Fibroblast of lung (primary cell): ENCODE measurements at places on chromosomes 2 and 18. TPM values are rescaled to one million over a fixed set of nuclear protein-coding genes. Genes with fewer than 3 reads are reported as not detected.
A peak's percentile ranks its signal among the peaks of the same experiment; 100 is the strongest.

The TUBA4B gene
- not detected in 2 replicates for total RNA-seq

DNA sequence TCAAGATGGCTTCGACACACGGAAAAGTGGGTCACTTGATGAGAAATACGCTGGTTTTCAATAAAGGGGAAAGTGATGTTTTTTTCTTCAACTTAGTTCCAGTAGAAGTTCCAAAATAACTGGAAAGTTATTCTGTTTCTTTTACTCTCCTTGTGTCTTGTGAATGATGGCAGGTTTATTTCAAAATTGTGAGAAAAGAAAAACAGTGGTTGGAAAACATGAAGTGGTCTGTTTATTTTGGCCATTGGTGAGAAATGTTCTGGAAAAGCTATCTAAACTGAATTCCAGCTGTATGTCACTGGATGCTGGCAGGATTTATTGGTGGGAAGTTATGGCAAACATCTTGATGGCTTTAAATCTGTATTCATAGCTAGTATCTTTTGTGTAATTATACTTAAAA lies 484.1 kb downstream of the DCC start:
- no peak overlapping the region for H3K27ac ChIP-seq
- DNase-seq: no peak
- H3K4me3 ChIP-seq: no peak overlapping the region
- H3K36me3 ChIP-seq: no peaks in the 10 kb centered on the region
- H3K4me1 ChIP-seq: no peaks in the 10 kb centered on the region

DNA sequence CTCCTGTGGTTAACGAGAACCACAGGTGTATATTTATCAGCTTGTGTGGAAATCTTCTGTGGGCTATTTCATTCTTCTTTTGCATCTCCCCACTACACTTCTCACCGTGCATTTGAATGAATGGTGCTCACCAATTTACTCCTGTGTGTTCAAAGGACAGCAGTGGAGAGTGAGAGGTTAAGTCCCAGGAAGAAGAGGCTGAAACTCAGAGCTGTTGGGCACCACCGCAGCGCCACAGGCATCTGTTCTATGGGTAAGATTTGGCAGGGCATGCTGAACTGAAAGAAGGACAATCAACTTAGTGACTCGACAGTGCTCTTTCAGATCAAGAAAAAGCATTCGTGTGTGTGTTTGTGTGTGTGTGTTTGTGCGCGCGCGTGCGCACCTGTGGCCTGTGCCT lies 297.9 kb upstream of the SIX2 start:
- no peak overlapping the region for H3K27ac ChIP-seq
- H3K4me1 ChIP-seq: no peaks in the 10 kb centered on the region
- DNase-seq: no peak
- H3K27me3 ChIP-seq: peaks cover 20% of the 10 kb centered on the region
- no peaks in the 10 kb centered on the region for H3K36me3 ChIP-seq

DNA sequence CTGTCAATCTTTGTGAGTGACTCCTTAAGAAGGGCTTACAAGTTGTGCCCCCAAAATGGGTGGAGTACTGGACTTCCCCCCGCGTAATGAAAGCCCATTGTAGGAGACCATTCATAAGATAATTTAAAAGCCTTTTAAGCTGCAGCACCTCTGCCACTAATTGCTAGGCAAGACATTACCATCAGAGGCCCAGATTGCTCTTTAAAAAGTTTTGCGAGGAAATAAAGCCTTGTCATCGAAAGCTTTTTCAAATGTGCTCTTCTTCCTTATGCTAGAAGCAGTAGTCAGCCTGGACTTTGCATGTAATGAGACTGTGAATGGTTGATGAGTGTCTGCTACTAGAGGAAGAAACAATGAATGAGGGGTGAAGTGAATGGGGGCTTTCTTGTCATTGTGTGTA lies 345.3 kb upstream of the CDH2 start:
- no peak for DNase-seq
- no peaks in the 10 kb centered on the region for H3K27me3 ChIP-seq
- no peak overlapping the region for H3K27ac ChIP-seq
- no peak overlapping the region for H3K4me3 ChIP-seq
- H3K36me3 ChIP-seq: no peaks in the 10 kb centered on the region

The PLEKHH2 gene
- 14.0 and 15.9 TPM in 2 replicates for total RNA-seq

DNA sequence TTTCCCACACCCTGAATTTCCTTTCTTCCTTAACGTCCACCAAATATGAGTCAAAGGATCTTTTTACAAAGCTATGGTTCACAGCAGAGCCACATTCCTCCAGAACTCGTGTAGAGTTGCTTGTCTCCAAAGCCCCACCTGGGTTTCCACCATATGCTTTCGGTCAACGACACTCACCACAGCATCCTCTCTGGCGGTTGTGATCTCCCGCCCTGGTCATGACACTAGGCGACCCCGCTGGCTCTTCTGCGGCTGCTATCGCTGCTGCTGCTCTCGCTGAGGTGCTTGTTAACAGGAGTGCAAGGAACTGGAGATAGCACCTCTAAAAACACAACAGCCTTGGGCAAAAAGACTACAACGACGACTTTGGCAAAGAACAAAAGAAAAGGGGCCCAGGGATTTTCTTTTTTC lies 340 bp downstream of the SLC40A1 start:
- peaks cover 4% of the 10 kb centered on the region for H3K4me1 ChIP-seq
- H3K4me3 ChIP-seq: peak overlapping the region; percentile 70
- peaks cover 3% of the 10 kb centered on the region for H3K27me3 ChIP-seq
- peak; percentile 26 for DNase-seq

GRCh38 chr2:11941201-11942177 lies 195.1 kb downstream of the LPIN1 start:
- no peaks in the 10 kb centered on the region for H3K27me3 ChIP-seq
- H3K36me3 ChIP-seq: no peaks in the 10 kb centered on the region
- H3K27ac ChIP-seq: no peak overlapping the region
- no peak for DNase-seq
- H3K4me1 ChIP-seq: no peaks in the 10 kb centered on the region

DNA sequence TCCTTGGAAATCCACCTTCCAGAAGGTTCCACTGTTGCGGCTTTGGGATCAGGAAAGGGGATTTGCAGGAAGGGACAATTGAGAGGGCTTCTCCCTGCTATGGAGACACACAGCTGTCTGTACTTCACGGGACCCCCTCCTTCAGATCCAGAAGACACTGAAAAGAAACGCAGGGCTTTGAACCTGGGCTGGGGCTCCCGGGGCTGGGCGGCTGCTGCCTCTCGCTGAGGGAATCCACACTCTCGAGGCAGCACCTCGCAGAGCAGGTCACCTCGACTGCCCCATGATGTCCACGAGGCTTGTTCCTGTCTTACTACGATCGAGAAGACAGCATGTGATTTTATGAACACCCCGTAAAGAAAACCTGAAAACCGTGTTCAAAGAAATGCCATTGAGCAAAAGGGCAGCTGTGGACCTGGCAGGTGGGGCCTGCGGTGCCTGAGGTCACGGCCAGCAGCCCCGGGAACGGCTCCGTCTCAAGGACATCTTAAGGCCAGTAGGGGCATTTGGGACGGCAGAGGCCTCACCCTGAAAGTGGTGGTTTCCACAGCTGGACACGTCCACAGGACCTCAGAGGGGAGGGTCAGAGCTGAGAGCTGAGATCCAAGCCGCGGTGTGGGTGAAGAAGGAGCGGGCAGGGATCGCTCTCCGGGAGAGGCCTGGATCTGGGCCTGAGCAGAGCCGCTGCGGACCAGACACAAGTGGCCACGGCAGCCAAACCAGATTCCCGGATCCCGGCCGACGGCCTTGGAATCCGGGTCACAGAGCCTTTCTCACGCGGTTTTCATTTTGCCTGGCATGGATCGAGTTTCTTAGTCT lies 165.7 kb downstream of the RTP5 start:
- H3K27me3 ChIP-seq: peaks cover 22% of the 10 kb centered on the region
- no peak for DNase-seq
- no peaks in the 10 kb centered on the region for H3K36me3 ChIP-seq
- H3K4me3 ChIP-seq: no peak overlapping the region
- no peak overlapping the region for H3K27ac ChIP-seq
- H3K4me1 ChIP-seq: peaks cover 4% of the 10 kb centered on the region

The GPN1 gene
- total RNA-seq: 29.5 and 34.5 TPM in 2 replicates

The NEDD4L gene
- total RNA-seq: 8.5 and 18.7 TPM in 2 replicates

- DNase-seq: peak; percentile 73
- H3K27me3 ChIP-seq: no peaks in the 10 kb centered on the region
- H3K27ac ChIP-seq: no peak within 1 kb of the TSS
- H3K36me3 ChIP-seq: no peaks in the 10 kb centered on the region
Observed at GRCh38 chr2:200585730-200586643, at the start of gene AOX1. AOX1 (plus strand) TSS chr2:200586014; CDS start chr2:200586109, 95 bp downstream.

The TSPYL6 gene
- not detected in 2 replicates for total RNA-seq
